Right cardiac atrium (tissue), 5 donors: ENCODE measurements at places on chromosomes 16 and 17. TPM values are rescaled to one million over a fixed set of nuclear protein-coding genes. Genes with fewer than 3 reads are reported as not detected.

Gene CNGB1
- not detected for total RNA-seq

Gene KRTAP9-8
- not detected for total RNA-seq

Gene DDX42
- total RNA-seq = 81.4 TPM

Gene MCRIP2
- total RNA-seq = 87.6 TPM

Gene CXCL16
- total RNA-seq = 5.0 TPM

Gene ATXN2L
- 57.8 TPM for total RNA-seq

- peak; percentile 56 for DNase-seq
These were observed 1.2 kb upstream of the IGSF6 start for GRCh38 chr16:21653571-21653970.

DNA sequence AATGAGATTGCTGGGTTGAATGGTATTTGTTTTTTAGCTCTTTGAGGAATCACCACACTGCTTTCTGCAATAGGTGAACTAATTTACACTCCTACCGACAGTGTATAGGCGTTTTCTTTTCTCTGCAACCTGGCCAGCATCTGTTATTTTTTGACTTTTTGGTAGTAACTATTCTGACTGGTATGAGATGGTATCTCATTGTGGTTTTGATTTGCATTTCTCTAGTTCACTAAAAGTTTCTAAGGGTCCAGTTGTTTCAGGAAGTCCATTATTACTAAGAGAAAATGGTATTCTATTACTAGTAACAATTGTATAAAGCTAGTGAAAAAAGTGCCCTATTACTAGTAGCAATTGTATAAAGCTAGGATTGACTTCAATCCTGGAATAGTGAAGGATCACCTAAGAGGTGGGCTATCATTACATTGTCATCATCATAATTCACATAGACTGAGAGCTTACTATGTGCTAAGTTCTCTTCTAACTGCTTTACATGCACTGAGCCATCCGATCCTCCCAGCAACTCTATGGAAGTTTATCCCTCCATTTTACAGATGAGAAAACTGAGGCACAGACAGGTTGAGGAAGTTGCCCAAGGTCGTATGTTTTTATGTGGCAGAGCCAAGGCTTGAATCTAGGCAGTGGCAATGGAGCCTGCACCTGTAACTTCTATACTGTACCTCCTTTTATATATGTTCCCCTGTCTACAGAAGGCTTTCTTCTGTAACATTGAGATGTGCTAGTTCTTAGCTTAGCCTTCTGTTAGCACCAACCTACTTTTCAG is 13.4 kb upstream of the SMIM36 start:
- DNase-seq = no peak

- DNase-seq = no peak
These were observed 10.4 kb upstream of the NAT9 start for GRCh38 chr17:74786431-74787055.

DNA sequence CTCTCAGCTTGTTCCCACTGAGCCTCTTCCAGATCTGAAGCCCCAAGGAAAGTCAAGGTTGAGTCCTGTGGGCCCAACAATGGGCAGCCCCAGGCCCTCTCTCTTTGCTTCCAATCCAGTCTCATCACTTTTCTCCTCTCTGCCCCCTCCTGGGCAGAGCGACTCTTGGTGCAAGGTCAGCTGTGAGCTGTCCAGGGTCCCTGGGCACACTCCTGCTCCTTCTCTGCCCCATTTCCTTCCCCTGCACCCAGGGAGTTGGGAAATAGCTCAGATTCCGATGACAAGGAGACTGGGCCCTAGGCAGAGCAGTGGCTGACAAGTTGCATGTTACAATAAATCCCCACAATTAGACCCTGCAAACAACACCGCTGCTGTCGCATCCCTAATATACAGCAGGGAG is 16.1 kb upstream of the CRHR1 start:
- no peak for DNase-seq

- no peak for DNase-seq
These were observed 220.0 kb downstream of the HAPSTR1 start for GRCh38 chr16:9311303-9311954.

GRCh38 chr17:27466376-27466742 is 10.1 kb downstream of the KSR1 start:
- DNase-seq = no peak

DNA sequence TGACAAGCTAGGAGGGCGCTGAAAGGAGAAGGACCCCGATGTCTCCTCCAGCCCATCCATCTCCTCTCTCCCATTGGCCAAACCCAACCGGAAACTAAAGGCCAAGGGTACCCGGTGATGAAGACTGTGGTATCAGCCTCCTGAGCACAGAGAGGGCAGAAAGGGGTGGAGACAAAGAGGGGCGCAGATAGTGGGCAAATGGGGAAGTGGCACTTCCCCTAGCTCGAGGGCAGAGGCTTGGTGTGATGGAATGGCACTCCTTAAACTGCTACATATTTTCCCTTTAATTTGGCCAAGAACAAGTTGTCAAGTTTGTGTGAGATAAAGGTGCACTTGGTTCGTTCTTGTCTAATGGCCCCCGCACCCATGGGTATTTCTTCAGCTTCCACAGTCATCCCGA is 27.8 kb downstream of the IL4R start:
- DNase-seq = no peak

GRCh38 chr16:54027558-54027957 is 259.0 kb downstream of the IRX3 start:
- DNase-seq = no peak

GRCh38 chr17:33888455-33888854 is 366.6 kb upstream of the CCL2 start:
- DNase-seq = no peak

GRCh38 chr17:14471052-14471451 is 170.2 kb downstream of the HS3ST3B1 start:
- DNase-seq = no peak

DNA sequence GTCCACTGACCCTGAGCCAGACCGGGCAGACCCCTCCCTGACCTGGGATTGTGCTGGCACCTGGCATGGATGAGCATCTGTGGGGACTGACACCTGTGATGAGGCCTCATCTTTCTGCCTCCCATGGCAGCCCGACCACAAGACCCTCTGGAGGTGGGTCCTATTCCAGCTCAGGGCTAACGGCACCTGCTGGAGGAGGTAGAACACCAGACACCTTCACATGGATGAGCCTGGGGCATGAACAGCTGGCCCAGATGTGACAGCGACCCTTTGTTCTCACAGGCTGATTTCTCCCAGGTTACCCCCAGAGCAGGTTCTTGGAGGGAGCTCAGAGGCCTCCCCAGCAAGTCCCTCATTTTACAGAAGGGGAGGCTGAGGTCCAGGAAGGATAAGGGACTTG is 46.4 kb upstream of the PIK3R6 start:
- no peak for DNase-seq

DNA sequence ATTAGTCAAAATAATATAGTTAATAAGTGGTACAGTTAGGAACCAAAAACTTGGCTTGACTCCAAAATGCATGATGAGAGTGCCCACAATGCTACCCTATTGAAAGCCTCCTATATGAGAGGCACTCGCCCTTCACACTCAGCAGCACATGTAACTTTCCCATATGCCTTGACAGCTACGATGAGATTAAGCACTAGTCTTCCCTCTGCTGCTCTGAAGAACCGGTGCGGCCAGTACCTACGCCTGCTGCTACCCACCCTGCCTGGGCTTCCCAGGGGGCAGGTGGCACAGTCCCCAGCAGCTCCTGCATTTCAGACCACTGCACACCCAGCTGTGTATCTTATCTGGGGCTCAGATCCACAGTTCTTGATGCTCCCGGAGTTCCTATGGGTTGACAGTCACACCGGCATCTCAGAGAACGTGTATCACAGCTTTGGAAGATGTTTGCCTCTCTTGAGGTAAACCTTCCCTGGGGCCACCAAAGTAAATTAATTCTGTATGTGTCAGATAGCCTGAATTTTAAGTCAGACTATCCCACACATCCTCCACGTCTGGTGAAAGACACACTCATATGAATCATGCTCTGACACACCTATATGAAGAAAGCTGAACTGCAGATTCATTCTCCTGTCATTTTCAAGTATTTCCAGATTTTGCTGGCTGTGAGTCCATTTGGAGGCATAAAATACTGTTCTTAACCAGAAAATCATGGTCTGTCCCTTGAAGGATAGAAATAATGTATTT is 77.8 kb downstream of the MYH10 start:
- no peak for DNase-seq

- no peak for DNase-seq
These were observed 14.3 kb upstream of the SRCIN1 start for GRCh38 chr17:38619937-38620550.

DNA sequence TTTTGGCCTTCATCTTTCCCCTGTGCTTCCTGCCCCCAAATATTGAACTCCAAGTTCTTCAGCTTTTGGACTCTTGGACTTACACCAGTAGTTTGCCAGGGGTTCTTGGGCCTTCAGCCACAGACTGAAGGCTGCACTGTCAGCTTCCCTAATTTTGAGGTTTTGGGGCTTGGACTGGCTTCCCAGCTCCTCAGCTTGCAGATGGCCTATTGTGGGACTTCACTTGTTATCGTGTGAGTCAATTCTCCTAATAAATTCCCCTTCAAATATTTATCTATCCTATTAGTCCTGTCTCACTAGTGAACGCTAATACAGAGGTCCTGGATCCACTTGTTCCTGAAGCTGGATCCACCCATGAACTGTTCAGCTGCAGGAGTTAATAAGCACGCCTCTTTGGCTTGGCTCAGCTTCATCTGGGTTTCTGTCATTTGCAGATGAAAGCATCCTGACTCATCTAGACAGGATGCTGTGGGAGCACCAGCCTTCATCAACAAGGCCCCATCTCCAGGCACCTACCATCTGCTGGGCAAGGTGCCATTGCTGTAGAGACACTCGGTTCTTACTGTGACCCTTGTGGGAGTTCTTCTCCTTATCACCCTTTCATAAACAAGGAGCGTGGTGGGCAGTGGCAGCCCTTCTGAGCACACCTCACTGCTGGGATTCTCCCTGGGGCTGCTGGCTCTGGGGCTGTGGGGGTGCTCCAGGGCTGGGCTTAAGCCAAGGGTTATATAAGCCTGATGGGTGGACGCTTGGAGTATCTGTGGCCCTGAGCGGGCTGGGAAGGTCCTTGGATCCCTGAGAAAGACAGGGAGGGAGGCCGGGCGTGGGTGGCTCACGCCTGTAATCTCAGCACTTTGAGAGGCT is 23.1 kb downstream of the LAT start:
- no peak for DNase-seq

DNA sequence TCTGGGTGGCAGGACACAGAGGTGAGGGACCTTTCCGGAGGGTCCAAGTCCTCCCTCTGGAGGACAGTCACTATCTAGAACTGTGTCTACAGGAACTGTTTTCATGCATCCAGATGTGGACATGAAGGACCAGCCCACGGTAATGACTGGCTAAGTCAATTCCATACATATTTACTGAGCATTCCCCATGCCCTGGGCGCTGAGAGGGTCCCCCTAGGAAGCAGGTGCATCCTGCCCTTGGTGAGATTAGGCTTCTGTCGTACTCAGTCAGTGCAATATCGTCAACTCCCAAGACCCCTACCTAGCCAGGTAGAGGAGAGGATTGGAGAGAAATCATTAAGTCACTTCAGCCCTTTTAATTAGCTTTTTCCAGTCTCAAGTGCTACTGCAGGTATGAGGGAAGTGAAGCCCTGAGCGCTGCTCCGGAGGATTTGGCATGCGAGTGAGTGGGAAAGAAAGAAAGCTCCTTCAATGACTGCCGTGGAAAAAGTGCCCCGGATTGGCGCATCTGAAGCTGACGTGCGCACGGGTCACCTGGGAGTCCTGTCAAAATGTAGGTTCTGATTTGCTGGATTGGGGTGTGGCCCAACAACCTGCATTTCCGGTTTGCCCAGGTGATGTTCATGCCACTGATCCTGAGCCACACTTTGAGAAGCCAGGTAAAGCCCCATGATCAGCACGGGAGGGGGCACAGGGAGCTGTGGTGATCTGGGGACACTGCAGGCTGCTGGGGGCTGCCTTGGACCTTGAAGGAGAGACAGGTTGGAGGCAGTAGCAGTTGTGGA is 367.4 kb upstream of the TNRC6C start:
- DNase-seq = no peak

GRCh38 chr17:45782889-45783592 is 1.1 kb upstream of the CRHR1 start:
- peak; percentile 59 for DNase-seq

DNA sequence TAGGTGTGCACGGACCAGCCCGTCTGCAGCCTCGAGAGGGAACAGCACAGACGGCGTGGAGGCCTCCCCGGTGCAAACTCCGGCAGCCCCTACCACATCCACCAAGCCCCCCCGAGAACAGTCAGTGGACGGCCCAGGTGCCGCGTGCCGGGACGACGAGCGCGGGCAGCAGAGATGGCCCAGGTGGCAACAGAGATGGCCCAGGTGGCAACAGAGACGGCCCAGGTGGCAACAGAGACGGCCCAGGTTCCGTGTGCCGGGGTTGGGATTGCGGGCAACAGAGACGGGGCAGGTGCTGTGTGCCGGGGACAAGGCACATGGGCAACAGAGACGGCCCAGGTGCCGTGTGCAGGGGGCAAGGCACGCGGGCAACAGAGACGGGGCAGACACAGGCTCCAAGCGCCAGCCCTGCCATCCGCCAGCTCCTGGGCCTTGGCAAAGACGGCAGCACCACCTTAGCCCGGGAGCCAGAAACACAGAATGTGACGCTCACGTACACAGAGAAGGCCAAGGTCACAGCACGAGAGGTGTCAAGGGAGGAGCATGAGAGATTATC is 31.1 kb downstream of the RPH3AL start:
- no peak for DNase-seq

GRCh38 chr17:15942207-15942833 is 2.6 kb upstream of the ADORA2B start:
- peak; percentile 25 for DNase-seq

DNA sequence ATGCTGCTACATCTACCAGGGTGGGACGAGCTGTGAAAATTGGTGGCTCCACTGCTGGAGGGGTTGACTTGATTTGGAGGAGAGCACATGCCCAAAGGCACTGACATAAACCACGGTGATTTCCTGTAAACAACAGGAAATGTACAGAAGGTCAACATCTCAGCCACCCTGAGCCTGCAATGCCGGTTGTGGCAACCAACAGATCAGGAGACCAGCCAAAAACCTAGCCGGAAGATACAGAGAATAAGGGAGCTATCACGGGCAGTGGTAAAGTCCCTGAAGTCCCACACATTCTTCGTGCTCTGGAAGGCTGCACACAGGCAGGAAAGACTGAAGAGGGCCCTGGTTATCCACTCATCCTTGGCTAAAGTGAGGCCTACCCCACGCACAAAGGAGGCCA is 56.2 kb downstream of the ADCY9 start:
- no peak for DNase-seq

DNA sequence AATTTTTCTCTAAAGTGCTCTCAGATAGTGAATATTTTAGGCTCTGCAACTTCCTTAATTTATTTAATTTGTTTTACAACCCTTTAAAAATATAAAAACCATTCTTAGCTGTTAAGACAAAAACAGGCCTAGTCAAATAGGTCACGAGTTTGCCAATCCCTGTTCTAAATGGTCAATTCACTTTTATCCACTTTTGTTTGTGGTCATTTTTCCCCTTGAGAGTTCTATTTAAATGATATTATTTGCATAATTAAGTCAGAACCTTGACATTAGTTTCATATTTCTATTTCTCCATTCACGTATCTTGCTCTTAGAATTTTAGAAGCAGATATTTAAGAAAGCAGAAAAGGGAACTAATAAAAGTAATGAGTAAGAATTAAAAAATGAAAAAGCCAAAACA is 4.0 kb downstream of the AMFR start:
- no peak for DNase-seq
